ENCODE measurements at places on chromosomes 13 and 19.

DNA sequence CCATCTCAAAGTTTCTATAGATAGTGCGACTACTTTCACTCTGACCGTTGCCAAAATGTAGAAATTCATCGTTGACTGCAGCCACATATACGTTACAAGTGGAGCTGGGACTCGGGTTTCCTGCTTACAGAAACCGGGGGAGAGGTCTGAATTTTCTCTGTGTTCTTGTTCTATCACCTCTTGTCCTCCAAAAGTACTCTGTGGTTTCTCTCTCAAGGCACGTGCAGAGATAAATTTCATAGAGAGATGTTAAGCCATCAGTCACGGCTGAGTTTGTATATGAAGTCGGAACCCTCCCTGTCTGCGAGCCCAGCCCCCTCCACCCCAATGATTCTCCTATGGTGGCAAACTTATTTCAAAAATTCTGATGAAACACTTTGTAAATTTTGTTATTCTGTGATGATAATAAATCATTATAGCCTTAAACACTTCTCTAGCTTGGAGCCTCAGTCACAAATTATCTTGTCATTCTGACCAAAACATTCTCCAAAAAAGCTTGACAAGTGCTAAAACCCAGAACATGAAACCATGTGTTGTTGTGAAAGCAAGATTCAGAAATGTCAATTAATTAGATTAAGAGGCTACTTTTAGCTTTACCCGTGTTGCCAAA is 87.5 kb downstream of the TSHZ3 start:
- DNase-seq = peak; percentile 13

GRCh38 chr13:22325761-22326160 is 654.9 kb downstream of the FGF9 start:
- no peak for DNase-seq

GRCh38 chr13:111630406-111630805 is 310.0 kb downstream of the TEX29 start:
- DNase-seq = no peak

DNA sequence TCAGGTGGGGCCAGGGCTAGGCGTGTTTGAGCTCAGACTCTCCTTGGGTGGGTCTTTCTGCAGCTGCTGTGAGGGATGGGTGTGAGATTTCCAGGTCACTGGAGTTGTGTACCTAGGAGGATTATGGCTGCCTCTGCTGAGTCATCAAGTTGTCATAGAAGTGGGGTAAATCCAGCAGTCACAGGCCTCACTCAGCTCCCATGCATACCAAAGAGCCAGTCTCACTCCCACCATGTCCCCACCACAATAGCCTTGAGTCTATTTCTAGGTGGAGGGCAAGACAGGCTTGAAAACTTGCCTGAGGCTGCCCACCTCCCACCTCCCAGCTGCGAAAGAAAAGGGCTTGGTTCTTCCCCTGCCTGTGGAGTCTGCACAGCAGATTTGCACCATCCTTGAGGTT is 194.0 kb upstream of the PCDH17 start:
- no peak for DNase-seq

DNA sequence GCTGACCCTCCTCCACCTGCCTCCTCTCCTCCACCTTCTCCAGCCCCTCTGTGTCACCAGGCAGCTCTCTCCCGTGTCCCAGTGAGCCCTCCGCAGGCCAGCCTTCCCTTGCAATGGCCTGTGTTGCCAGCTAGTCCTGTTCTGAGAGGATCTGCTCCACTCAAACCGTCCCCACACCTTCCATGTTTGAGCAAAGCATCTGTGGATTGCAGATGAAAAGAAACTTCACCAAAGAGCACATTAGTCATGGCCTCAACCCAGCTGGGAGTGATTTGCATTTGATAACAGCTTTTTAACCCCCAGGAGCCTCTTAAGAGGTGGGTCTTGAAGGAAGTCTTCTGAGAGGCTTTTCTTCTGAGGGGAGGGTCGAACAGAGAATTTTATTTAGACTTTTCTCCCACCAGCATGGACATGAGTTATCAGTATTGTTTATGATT is 72.8 kb downstream of the COL4A2 start:
- no peak for DNase-seq
